ENCODE measurements at places on chromosomes 2 and 18.

GRCh38 chr2:210762604-210763588 is 206.5 kb downstream of the CPS1 start:
- no peak for DNase-seq

DNA sequence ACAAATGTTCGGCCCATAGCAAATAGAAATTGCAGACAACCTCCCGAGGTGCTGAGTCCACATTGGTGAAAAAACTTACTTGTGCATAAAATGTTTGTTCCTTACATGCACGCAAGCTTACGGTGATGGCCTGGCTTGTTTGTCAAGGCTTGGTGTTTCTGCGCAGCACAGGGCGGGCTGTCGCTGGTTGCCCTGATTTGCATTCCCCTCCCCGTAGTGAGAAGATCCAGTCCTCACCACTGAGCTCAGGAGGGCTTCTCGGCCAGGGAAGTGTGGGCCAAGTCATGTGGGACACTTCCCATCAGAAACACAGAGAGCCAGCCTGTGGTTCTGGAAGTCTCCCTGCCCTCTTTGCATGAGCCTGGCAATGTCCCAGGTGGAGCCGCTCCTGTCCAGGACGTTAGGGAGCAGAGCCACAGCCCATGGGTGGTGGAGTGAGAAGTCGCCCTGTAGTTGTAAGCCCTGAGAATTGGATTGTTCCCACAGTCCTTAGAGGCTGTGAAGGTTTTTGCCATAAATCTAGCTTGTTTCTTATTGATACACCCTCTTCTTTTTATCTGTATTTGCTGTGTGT is 152.7 kb downstream of the TWIST2 start:
- no peak for DNase-seq

- DNase-seq = no peak
Measured at GRCh38 chr2:210233487-210233886, 8.2 kb upstream of the ACADL start.

DNA sequence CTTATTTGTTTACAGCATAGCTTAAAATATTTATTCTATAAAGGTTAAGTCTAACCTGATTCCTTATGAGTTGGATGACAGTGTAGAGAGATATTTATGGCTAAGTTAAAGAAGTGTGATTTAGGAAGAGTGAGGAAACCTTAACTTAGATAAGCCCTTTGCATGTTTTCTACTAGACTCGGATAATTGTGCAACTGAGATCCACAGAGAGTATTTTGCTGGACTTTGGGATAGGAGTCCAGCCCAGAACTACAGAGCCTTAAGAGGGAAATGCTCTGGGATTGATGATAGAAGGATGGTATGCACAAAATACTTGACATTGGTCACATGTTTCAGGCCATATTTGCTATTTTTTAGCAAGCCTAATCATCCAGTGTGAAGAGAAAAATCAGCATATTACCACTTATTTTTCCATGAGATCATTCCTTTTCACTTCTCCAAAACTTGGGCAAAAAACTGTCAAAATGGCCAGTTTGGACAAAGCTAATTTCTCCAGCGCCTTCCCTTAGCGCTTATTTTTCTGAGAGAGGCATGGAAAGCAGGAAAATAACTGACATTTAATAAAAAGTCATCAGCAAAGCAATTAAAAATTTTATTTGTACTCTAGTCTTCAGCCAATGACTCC is 3.1 kb downstream of the CD28 start:
- no peak for DNase-seq

- DNase-seq = no peak
Measured at GRCh38 chr2:121377646-121378045, 92.6 kb upstream of the TFCP2L1 start.

GRCh38 chr2:196278491-196278911 is 107.1 kb upstream of the STK17B start:
- no peak for DNase-seq

DNA sequence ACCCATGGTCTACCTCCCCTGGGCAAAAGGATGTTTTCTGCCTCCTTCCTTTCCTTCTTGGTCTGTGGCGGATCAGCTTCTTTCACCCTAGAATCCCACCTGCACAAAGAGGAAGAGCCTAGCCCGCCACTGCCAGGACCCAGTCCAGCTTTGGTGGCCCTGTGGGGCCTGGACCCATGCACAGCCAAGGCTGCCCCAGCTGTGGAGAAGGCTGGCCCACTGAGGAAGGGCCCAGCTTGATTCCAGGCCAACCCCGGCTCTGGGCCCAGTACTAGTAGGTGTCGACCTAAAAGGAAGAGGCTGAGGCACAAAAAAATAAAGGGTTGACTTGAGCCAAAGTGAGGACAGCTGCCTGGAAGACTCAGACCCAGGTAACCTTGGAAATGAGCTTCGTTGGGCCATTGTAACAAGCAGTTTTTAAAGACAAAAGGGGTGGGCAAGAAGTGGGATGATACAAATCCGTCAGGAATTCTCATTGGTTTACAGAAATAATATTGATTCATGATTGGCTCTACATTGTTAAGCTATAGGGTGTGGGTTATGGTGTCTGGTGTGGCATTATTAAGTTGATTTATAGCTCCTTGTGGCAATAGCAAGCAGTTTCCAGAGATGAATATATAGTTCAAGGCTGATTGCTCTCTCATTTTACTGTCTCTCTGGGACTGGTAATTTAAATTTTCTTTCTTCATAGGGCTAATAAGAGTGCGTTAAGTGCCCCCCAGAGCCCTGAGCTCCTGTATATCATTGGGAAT is 29.8 kb upstream of the MAL start:
- no peak for DNase-seq

DNA sequence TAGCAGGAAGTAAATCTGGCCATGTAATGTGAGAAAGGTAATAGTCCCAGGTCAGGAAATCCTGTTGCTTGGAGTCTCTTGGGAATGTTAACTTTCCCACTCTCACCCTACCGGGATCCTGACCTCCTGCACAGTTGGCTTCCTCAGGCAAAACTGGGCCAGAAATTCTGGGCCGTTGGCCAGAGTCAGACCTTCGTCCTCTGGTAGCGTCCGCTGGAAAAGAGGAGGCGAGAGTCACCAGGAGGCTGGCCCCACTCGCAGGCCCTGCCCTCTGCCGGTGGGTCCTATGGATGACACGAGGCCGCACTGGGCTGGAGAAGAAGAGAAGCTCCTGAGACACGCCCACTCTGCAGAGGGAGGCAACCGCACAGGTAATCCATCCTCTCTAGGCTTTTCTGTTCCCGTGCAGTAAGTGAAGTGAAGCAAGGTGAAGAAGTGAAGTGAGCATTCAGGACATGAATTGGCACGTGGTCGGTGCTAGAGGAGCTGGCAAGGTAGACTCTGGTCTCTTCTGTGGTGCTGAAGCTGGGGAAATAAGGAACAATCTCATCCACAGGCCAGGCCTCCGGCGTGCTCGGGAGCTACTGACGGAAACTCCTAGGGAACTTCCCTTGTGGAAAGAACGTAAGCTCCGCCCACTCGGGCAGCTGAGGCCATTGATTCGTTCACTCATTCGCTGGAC is 182.7 kb upstream of the GLI2 start:
- peak; percentile 55 for DNase-seq

GRCh38 chr2:146025519-146025918 is 1505.6 kb upstream of the ZEB2 start:
- DNase-seq = no peak

DNA sequence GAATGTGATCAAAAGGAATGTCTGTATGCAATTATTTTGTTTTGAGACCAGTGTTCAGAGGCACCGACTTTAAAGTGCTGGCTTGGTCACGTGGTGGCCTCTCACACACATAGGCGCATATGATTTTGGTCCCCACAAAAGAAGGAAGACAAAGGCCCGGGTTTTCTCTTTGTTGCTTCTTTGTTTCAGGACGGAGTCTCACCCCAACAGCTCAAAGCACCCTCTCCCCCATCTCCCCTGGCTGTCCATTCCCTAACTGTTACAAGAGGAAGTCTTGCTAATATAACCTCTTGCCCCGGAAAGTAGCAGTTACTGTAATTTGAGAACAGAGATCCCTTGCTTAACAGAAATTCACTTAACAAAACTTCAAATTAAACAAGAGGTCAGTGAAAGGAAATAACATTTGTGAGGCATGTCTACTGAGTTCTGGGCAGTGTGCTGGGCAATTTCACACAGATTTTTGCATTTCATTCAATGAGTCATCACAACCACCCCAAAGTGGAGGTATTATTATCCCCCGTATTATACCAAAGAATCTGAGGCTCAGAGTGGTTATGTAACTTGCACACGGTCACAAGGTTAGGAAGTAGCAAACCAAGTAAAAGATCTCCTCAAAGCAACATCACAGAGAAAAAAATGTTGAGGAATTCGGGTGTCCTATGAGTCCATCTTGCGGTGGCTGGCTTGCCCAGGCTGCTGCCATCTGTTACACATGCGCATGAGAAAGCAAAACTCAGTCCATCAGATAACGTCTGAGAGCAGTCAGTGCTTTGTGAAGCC is 75.8 kb downstream of the SDC1 start:
- peak; percentile 68 for DNase-seq

GRCh38 chr2:68135448-68136320 is 22.0 kb upstream of the PNO1 start:
- DNase-seq = no peak

DNA sequence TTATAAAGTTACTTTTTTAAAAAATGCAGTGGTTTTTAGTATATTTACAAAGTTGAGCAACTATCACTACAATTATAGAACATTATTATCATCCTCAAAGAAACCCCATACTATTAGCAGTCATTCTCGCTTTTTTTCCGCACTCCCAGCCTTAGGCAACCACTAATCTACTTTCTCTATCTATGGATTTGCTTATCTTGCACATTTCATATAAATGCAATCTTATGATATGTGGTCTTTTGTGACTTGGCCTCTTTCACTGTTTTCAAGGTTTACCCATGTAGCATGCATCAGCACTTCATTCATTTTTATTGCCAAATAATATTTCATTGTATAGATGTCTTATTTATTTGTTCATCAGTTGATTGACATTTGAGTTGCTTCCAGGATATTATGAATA is 273.4 kb downstream of the AGPS start:
- no peak for DNase-seq

- DNase-seq = no peak
Measured at GRCh38 chr18:37429791-37430190, 135.8 kb downstream of the CELF4 start.

DNA sequence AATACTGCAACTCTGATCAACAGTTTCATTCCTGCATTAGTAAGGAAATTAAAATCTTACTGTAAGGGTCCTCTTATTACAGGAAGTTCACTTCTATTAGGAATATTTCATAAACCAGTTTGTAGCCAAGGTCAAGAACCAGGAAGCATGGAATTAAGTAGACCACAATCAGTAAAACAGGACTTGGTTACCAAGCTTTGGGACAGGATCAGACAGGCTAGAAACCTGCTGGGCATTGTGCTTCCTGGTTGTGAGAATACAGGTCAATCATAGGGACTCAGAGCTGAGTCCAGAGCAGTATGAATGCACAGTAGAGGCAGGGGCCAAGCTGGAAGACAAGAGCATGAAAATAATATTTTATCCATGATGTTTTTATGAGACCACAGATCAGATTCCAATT is 248.0 kb downstream of the IKZF2 start:
- no peak for DNase-seq

- no peak for DNase-seq
Measured at GRCh38 chr2:150255528-150255927, 231.9 kb downstream of the RND3 start.

GRCh38 chr2:42331569-42332284 is 29.3 kb downstream of the COX7A2L start:
- no peak for DNase-seq

DNA sequence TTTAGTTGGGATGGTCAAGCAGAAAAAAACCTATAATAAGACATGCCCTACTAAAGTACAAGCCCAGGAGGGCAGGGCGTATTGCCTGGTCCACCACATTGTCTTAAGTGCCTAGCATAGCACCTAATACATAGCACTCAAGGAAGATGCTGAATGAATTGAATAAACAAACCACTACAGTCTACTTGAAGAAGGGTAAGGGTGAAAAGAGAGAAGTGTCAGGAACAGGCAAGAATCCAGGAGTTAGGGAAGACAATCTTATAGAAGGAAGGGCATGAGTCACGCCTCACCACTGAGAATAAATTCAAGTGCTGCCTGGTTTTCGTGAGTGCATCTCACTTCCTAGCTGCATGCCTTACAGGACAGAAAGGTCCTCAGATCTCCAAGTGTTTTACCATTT is 13.9 kb downstream of the SLC19A3 start:
- no peak for DNase-seq

DNA sequence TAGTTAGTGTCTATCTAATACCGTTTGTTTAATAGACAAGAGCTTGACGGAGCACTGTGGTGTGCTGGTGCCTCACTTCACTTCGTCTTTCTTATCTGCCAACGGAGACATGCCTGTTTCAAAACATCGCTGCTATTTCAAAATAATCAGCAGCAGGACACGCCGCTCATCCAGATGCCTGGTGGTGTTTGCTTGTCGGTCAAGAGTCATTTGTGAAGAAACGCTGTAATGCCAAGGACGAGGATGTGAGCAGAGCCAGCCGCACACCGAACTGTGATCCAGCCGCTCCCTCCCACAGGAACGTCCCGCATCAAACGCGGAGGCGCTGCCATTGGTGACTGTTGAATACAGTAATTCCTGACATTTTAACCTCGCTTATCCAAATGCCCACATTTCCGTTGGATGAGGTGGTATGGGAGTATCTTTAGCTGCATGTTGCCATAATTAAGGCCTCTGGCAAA is 432.4 kb downstream of the FBXO15 start:
- DNase-seq = no peak

DNA sequence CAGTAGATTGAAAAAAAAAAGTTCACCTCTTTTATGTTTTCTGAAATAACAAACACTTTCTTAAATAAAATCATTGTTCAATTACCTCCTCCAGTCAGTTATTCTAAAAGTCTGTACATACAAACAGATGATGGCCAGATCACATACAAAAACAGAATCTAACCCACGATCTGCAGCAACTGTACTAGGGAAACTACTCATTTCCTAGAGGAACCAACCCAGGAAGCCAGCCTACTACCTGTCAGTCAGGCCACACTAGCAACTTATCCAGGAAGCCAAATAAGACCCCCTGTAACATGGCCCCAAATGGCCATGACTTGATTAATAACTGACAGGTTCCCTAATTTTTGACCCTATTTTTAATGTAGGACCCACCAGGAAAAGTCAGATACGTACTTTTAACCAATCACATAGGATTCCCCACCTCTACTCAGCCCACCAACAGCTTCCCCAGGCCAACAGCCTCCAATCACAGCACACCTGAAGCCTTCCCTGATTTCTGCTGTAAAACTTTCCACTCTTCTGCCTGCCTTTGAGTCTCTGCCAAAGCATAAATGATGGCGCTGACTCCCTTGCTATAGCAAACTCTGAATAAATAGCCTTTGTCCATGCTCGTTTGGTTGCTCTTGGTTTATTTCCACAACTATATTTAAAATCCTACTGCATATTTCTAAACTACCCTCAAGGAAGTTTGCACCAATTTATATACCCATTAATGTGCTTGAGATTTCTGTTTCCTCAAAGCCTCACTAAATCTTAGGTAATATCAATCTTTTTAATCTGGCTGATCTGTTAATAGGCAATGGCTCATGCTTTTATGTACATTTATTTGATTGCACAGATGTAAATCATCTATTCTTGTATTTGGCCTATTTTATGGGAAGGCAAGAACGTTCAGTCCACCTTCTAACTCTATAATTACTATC is 486.4 kb downstream of the FBXO15 start:
- DNase-seq = no peak

GRCh38 chr18:55283309-55283708 is 304.7 kb downstream of the TCF4 start:
- DNase-seq = no peak

- DNase-seq = no peak
Measured at GRCh38 chr2:112056626-112056987, 1.5 kb downstream of the TMEM87B start.

- no peak for DNase-seq
Measured at GRCh38 chr2:113829761-113830160, 60.1 kb upstream of the ACTR3 start.

Data from right kidney (tissue), 9 donors.